Esophagus muscularis mucosa (tissue), 4 donors: ENCODE measurements at places on chromosomes 7 and 10.

DNA sequence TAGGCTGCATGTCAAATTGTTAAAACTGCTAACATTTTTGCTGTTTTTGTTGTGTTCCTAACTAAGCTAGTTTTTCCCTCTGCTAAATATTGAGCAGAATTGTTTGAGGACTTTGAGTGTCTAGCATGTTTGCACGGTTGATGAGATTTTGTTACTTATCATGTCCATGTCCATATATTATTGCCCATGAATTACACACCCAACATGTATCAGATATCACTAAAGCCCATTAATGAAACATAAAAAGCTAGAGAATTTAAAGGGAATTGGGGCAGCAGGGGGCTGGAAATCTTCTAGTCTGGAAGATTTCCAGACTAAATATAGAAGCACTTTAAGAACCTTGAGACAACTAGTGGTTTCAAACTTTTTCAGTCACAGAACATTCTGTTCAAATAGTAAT is 197.7 kb downstream of the SNX10 start:
- DNase-seq: no peak

DNA sequence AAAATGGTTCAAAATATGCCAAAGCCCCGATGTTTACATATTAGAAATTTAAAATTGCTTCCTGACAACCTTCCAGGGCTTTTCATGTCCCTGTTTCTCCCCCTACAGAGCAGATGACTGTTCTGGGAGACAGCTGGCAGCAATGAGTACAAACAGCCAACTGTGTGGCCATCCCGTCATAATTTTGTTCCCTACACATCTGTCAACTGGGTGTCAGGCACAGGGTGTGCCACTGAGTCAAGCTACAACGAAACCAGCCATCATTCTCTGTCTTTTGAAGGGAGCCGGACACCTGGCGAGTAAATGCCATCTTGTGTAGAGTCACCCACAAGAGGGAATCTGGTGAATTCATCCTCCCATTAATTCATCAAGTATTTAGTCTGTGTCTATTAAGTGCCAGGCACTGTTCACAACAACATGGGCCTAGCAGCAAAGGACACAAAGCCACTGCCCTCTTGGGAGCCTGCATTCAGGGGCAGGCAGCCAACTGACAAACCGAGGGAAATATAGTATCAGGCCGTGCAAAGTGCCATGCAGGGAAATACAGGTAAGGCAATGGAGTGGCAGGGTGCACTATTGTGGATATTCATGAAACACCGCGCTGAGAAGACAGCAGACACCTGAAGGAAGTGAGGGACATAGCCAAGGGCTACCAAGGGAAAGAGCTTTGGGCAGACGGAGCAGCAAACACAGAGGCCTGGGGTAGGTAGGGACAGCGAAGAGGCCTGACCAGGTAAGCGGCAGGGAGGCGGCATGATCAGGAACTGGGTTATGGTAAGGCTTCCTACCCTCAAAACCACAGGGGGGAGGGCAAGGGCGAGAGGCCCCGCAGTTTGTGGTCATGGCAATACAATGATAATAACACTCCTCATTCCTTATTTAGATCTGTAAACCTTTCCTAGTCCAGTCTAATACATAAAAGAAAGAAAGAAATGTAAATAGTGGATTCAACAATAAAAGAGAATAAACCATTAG is 213.6 kb downstream of the FAM107B start:
- no peak for DNase-seq

DNA sequence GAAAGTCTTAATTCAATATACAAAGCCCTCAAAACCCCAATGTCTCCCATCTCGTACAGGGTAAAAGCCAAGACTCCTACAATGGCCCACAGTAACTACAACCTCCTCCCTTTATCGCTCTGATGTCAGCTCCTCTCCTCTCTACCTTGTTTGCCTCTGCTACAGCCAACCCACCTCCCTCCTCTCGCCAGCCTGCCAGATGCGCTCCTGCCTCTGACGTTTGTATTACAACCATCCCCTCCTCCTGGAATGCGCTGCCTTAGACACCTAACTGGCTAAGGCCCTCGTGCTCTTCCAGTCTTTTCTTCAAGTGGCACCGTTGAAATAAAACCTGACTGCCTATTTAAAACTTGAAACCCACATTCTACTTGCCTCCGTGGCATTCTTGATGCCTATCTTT is 115.3 kb upstream of the MYO3A start:
- no peak for DNase-seq

DNA sequence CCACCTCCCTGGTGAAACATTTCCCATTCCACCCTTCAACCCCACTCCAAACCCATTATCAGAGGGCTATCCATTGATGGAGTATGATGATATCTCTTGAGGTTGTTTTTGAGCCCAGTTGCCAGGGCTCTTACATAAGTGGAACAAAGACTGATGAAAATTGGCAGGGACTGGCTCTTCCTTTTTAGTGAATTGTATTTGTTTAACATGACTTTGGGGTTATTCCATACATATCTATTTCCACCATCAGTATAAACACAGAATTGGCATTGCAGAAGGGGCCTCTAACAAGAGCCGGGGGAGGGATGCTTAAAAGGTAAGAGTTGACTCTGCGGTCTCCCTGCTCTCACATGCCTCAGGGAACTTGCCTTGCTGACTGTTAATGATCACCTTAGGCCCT is 28.9 kb downstream of the FZD1 start:
- DNase-seq: no peak

DNA sequence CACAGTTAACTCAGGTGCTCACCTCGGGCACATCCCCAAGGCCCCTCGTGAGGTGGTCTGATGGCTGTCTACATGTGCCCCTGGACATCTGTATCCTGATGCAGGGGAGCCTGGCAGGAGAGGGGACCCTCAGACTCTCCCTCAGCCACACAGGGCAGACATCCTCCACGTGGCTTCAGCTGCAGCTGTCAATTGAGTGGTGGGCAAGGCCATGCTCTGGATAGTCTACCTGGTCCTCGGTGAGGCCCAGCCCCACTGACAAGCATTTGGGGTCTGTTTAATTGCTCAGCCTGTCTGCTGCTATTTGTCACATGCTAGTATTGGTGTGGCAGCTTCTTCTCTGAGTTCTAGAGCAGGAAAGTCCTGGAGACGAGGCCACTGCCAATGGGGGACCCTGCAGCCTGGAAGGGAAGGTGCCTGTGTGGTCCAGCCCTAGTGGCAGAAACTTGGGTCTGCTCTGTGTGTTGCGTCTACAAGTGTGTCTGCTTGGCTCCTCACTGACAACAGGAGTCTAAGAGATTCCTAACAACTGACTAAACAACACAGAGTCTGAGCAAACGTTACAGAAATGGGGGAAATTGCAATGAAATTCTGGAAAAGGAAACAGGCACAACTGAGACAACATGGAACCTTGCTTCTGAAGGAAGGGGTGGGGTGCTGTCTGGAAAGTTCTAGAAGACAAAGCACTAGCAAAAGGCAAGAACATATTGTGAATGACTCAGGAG is 59.3 kb upstream of the IGFBP3 start:
- peak; percentile 42 for DNase-seq

- no peak for DNase-seq
Observed at GRCh38 chr7:45975367-45975766, 54.3 kb upstream of the IGFBP3 start.

GRCh38 chr10:17003151-17003550 is 126.5 kb downstream of the CUBN start:
- DNase-seq: peak; percentile 77

DNA sequence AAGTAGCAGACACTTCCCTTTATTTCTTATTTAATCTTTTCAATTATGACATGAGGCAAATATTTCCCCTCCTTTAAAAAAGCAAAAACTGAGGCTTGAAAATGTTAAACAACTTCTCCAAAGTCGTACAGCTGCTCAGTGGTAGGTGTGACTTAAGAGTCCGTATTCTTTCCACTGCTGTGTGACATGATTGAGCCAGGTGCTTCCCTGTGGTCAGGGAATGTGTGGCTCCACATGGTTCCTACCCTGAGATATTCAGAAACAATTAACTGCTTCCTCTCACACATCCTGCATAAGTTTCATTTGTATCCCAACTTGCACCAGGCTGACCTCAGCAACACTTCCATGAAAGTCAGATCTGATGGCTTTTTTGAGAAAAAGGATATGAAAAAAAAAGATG is 13.6 kb downstream of the OPALIN start:
- no peak for DNase-seq

DNA sequence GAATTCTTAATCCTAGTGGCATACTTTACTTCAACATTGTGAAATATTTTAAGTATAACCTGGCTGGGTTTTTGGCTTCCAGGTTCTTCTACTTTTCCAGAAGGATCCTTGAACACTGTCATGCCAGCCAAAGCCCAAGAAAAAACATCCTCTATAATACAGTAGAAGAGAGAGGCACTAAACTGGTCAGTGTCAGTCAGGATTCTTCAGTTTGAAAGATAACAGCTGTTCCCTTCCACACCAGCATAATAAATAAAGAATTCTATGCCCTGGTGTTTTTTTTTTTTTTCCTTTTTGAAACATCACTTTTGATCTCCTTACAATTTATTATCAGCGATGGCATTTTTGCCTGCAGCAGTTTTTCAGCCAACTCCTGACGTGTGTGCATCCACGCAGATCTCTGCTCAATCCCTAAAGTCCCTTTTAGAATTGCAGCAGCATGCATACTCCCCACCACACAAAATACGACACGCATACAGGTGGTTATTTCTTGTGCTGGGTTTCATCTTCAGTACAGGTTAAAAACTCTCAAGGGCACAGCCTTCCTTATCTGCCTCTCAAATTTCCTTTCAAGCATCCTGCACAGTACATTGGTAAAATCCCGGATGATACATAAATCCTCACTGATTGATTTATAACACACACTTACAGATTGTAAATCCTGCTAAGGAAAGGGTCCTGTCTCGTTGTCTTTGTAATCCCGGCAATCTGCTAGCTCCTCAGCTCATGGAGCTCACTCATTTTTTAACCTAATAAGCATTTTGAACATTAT is 100.2 kb downstream of the TPK1 start:
- no peak for DNase-seq

DNA sequence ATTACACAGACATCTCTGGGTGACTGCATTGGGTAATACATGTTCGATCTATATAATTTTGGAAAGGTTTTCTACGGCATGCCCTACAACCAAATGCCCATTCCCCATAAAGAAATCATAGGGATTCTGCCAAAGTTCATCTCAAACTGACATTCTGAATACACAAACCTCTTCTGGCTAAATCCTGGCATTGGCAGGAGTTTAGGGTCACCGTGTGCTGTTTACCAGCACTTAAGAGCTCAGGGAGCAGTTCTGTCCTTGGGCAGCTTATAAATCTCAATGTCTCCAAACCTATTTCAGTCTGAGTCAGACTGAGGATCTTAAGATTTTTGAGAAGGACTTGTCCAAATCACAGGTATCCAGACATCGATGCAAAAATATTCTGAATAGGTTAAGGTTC is 809.6 kb upstream of the LRRN3 start:
- no peak for DNase-seq

- no peak for DNase-seq
Observed at GRCh38 chr7:41162612-41163011, 540.3 kb downstream of the INHBA start.

DNA sequence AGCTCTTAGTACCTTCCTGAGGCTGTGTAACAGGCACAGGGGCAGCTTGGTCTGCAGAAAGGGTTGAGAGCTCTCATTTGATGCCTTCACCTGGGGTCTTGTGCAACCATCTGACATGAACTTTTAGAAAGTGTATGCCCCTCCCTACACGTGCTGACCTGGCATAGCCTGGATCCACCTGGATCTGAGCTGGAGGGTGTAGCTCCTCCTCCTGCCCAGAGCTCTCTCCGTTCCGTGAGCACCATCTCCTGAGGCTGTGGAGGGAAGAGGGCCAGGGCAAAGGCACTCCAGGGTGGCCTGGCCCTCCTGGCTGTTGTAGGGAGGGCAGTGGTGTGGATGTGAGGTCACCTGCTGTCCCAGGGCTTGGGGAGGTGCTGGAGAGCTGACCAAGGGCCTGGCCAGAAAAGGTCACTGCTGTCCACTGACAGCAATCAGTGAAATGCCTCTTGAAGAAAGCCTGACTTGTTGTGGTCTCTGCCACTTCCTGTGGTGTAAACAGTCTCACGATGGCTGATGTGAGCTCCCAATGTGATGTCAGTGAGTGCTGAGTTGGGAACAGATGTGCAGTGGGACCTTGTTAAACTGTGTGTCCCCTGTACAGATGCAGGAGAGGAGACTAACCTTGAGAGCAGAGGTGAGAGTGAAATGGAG is 23.0 kb downstream of the AMZ1 start:
- no peak for DNase-seq

GRCh38 chr10:62511238-62511637 is 137.1 kb downstream of the ZNF365 start:
- DNase-seq: no peak

DNA sequence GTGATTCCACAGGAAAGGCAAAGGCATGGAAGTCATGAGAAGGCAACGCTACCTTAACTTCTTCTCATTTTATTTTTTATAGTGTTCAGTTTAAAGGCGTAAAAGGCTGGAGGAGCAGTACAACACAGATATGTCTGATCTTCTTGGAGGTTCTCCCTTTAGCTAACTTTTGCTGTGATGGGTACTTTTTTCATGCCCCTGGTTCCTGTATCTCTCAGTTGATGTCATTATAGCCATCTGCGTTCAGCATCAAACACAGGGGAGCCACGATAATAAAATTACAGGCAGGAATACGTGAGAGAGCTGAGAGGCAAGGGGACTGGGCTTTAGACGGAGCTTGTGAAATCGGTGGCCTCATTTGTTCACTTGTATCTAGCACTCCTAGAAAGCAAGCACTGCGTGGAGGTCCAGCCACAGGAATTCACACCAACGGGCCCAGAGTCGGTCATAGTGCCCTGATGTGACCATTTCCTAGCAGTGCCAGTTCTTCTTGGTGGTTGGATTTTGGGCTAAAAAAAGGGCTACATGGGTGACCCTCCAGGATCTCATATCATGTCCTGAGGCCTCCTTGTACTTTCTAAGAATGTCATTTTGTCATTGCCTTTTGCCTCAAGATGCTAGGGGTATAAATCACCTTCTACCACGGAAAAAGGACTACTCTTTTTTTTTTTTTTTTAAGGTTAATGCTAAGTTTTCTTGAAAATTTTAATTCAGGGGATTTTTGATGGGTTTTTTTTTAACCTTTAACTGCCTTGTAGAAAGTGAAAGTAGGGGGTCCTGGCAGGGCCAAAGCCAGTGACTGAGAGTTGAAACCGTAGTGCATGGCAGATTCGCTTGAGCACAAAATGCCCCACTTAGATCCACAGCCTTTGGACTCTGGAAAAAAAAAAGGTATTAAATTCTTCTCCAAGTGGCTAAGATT is 191.5 kb downstream of the CELF2 start:
- DNase-seq: no peak

DNA sequence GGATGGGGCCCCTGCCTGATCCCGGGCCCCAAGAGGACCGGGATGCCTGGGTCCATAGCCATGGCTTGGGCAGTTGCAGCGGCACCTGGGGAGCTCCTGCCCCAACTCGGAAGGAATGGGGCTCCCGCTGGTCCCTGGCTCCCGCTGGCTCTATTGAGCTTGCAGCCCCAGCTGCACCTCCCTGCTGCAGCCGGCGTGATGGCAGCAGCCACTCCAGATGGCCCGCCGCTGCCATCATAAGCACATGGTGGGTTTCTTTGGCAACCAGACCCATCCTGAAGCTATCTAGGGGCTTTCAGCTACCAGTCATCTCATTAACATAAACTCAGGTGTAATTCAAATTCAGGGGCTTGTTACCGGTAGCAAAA is 11.1 kb upstream of the DNMBP start:
- DNase-seq: no peak
